ENCODE measurements at places on chromosomes 6 and 20.

GRCh38 chr6:37695273-37695672 is 2.4 kb downstream of the MDGA1 start:
- no peak for DNase-seq

DNA sequence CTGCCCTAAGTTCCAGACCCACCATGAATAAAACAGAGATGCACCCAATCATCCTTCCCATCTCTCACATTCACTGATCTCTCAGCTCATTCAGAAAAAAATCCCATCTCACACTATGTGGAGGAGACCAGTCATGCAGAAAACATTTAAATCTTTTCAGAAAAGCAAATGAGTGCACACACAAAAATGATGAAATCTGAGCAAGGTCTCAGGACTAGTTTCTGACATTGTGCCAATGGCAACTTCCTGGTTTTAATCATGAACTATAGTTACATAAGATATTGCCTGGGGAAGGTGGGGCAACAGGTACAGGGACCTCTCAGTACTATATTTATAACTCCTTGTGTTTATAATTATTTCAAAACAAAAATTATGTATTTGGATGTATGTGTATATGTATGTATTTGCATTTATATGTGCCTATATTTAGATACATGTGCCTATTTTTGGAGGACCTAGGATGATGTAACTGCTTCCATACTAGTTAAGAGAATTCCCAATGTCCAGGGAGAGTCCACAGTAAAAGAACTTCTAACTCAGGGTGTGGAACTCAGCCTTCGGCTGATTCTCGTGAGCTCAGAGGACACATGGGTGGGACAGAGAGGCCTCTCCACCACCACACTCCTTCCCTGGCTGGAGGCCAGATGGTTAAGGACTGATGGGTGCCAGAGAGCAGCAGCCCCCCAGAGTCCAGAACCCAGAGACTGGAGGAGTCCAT is 71.7 kb upstream of the MAP3K4 start:
- peak; percentile 51 for DNase-seq

GRCh38 chr6:25971187-25971821 is 8.7 kb downstream of the TRIM38 start:
- peak; percentile 80 for DNase-seq

DNA sequence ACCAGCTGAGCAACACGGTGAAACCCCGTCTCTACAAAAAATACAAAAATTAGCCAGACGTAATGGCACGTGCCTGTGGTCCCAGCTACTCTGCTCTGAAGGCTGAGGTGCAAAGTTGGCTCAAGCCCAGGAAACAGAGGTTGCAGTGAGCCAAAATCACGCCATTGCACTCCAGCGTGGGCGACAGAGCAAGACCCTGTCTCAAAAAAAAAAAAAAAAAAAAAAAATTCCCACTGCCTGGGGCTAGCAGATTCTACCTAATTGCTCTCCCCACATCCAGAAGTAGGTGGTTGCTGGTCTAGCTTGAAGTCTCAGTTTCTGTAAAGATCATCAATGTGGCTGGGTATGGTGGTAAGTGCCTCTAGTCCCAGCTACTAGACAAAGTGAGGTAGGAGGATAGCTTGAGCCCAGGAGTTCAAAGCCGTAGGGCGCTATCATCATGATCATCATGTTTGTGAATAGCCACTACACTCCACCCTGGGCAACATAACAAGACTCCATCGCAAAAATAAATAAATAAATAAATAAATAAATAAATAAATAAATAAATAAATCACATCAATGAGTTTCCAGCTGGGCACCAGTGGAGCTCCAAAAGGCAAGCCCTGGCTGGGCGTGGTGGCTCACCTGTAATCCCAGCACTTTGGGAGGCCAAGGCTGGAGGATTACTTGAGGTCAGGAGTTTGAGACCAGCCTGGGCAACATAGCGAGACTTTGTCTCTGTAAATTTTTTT is 6.3 kb upstream of the AP5S1 start:
- DNase-seq = no peak

- no peak for DNase-seq
These were observed 82.9 kb downstream of the SLC35B3 start for GRCh38 chr6:8352335-8352965.

- peak; percentile 87 for DNase-seq
These were observed 812 bp upstream of the SMIM13 start for GRCh38 chr6:11092668-11093375.

DNA sequence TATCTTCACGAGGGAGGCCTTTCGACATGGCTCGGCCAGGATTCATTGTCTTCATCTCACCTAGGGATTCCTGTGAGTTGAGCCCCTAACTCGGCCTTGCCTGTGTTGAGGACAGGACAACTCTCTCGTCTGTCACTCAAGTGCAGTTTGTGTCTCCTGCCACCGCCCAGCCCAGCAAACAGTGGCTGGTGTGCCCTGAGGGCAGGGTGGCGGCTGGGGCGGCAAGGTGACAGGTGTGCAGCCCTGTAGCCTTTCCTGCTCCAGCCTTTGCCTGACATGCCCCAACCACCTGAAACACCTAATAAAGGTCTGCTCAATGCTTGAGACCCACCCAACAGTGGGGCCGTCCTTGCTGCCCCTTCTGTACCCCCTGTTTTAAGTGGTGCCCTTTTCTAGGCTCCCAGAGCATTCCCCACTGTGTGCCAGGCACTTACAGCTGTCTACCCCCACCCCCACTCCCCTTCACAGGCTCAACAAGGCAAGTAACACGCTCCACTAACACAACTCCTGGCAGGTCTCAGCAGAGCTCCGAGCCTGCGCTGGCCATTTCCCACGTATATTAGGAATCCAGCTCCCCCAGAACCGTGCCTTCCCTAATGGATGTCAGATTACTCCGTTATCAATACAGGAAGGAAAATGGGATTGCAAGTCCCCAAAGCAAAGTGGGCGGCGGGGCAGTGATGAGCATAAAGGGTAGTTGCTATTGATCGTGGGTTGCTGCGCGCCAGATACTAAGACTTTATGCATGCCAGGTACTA is 17.7 kb downstream of the GFRA4 start:
- no peak for DNase-seq

- no peak for DNase-seq
These were observed 109.6 kb upstream of the MAP3K4 start for GRCh38 chr6:160882006-160882405.

- peak; percentile 79 for DNase-seq
These were observed 54.0 kb downstream of the ASXL1 start for GRCh38 chr20:32411955-32412706.

- no peak for DNase-seq
These were observed 26.7 kb downstream of the NPEPL1 start for GRCh38 chr20:58719258-58719657.

GRCh38 chr6:74467533-74468215 is 738.2 kb downstream of the COL12A1 start:
- DNase-seq = no peak

- peak; percentile 97 for DNase-seq
These were observed at the start of gene ATP5F1E for GRCh38 chr20:59032023-59032712. Gene ATP5F1E, minus strand, starts transcription at chr20:59032335. Its CDS starts 84 bp downstream, at chr20:59032251.

DNA sequence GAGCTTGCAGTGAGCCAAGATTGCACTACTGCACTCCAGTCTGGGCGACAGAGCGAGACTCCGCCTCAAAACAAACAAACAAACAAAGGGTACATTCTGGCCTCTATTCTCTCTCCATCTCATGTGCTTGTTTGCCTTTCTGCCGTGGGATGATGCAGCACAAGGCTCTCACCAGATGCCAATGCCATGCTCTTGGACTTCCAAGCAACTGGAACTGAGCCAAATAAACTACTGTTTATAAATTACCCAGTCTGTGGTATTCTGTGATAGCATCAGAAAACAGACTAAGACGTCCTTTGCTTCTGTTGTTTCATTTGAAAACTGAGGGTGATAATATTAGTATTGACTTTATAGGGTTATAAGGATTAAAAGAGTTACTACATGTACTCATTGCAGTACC is 3.6 kb upstream of the BRD2 start:
- no peak for DNase-seq
